EH (cell line): ENCODE measurements at places on chromosomes 7 and 10.

DNA sequence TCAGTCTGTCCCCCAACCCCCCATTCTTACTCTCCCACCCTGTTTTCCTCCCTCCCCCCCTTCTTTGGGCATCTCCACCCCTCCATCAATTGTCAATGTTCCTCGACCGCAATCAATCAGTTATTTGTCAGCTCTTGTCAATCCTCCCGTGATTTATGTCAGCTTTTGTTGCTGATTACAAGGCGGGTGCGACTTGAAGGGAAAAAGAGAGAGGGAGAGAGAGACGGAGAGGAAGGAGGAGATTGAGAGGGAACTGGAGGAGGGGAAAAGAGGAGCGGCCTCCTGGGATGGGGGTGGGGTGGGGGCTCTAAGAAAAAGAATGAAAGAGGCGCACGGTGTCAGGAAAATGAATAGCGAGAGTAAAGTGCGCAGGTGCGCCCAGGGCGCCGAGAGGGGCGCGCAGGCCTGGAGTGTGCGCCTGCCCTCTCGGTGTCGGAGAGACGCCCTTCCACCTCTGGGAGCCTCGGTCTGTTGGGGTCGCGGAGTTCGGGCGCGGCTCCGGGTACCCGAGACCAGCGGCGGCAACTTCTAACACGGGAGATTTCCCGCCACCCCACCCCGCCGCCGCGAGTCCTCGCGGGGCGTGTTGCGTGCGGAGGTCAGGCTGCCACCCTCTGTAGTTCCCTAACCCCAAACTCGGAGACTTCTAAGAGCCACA is 1.1 kb upstream of the ZNF503 start:
- DNase-seq, result no peak

- peak; percentile 56 for DNase-seq
Measured at GRCh38 chr7:39735903-39736302, 112.5 kb downstream of the RALA start.

DNA sequence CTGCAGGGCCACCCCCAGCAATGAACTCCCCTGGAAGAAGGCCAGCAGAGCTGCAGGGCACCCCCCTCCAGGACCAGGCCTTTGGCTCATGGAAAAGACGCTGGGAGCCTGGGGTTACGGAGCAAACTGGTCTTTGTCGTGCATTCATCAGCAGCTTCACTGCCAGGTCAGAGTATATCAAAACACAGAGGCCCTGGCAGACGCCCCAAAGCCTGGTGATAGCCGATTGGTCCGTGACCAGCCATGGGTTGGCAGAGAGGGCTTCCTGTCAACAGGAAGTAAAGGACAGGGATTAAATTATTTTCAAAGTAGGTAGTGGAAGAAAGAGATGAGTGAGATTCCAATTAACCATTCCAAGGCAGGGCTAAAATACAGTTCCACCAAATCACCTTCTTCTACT is 9.0 kb downstream of the PRKAG2 start:
- no peak for DNase-seq

DNA sequence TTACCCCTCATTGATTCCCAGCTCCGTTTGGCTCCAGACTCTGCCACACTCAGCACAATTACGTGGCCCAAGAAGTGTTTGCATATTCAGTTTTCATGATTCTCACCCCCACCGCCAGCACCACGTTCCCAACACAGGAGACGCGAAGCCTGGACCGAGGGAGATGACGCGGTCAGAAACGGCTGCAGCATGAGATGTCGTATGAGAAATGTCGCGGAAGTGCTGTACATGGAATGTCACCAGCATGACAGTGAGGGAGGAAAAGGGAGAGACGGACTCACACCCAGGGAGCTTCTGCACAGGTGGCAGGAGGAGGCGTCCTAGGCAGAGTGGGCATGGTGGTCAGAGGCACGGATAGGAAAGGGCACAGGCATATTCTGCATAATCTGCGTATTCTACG is 188.3 kb downstream of the WDR37 start:
- DNase-seq, result no peak

- DNase-seq, result peak; percentile 20
Measured at GRCh38 chr7:85471307-85471706, 284.5 kb upstream of the SEMA3D start.

DNA sequence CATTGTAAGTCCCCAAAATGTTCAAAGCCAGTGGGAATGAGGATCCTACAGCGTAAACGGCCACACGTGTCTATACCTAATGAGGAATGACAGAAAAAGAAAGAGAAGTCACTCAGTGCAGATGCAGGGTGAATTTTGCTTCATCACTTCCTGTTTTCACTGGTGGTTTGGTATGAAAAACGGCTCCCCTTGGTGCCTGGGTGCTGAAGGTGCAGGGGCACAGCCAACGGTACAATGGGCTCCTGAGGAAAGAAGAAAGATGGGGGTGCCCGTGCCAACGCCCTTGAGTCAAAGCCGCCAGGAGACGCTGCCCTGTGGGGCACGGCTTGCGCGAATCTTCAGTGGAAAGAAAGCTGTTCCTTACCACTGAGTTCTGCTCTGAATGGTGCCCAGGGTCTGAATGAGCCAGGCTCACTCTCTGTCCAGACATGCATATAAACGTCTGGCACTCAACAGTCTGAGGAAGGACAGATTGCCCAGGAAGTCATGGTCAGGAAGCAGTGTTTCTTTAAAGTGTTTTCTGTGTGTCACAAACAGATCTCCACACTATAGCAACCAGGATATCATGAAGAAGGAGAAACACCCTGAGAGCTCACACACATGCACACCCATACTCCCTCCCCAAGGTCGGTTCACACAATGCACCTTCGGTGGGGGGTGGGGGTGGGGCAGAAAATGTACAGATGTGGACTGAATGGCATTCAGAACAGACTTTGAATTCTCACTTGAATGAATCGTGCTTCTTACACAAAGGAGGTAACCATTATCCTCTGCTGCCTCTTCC is 105.8 kb downstream of the ELMO1 start:
- no peak for DNase-seq

DNA sequence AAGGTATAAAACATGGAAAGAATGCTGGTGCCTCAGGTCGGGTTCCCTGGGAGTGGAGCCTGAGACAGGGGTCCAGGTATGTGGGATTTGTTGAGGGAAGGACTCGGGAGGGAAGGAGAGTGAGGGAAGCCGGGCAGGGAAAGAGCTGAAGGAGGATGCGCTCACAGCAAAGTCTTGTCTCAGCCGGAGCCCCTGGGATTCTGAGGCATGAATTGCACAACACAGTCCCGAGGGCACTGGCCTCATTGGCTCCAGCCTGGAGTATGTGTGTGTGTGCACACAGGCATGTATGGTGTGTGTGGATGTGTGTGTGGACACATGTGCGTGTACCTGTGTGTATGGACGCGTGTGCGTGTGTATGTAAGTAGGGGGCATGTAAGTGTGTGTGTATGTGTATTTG is 87.4 kb downstream of the WDFY4 start:
- no peak for DNase-seq

- no peak for DNase-seq
Measured at GRCh38 chr7:16661924-16662323, 15.9 kb downstream of the BZW2 start.

DNA sequence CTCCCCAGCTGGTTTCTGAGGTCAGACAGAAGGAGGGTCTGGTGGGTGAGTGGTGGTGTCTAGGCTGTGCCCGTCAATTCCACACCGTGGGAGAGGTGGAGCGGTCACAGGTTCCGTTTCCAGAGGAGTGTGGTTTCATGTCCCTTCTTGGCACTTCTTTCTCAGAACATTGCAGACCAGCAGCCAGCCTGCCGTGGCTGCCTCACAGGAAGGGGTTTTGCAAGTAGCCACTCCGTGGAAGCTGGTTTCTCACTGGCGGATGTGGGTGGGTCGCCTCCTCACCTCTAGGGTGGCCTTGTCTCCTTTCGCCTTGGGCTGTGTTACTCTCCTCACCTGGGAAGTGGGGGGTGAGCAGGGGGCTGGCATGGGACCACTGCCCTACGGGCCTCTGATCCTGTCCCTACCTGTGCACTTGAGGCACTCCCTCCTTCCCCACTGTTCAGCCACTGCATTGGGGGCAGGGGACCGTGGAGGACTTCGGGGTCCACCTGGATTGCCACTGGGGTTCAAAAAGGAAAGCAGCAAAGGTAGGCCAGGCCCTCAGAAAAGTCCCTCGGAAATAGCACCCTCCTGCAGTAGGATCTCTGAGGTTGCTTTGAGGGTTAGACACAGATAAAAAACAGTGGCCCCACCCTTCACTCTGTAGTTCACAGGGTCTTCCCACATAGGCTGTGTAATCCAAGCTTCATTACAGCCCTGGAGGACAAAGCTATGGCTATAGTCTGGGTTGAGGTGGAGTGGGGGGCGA is 33.9 kb downstream of the TSPAN14 start:
- no peak for DNase-seq

- no peak for DNase-seq
Measured at GRCh38 chr10:96390460-96390864, 31.7 kb upstream of the OPALIN start.

GRCh38 chr7:995571-995970 is 12.6 kb downstream of the CYP2W1 start:
- DNase-seq, result no peak

DNA sequence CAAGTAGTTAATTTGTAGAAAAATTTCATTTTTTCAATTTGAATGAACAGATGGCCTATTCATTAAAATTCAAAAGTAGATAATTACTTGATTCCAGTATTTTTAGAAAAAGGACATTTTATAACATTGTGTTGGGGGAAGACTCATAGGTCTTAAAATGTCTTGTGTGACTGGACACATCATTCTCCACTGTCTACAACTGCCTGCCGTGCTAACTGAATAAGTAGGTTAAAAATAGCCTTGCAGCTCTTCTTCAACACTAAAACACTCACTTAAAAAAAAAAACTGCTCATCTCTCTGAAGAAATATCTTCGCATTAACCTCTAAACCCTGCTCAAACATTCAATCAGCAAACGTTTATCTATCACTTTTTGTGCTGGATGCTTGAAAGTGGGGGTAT is 253.8 kb downstream of the CSTF2T start:
- peak; percentile 35 for DNase-seq

GRCh38 chr10:772227-772637 is 82.8 kb upstream of the DIP2C start:
- DNase-seq, result no peak

DNA sequence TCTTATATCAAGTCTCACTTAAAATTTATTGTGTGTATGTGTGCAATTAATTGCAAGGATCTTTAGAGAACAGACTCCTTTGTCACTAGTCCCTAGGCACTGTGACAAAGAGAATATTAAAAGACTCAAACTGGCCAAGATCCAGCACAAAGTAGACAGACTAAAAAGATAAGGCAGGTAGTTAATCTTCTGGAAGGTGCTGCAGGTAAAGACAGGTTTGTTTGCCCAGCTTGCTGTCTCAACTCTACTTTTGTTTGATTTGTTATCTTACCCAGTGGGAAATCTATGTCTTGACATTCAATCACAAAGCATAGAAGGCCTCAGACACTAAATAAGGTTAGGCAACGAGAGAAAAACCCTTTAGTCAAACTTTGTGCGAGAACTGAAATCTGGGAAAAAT is 807.9 kb upstream of the LRRN3 start:
- no peak for DNase-seq

DNA sequence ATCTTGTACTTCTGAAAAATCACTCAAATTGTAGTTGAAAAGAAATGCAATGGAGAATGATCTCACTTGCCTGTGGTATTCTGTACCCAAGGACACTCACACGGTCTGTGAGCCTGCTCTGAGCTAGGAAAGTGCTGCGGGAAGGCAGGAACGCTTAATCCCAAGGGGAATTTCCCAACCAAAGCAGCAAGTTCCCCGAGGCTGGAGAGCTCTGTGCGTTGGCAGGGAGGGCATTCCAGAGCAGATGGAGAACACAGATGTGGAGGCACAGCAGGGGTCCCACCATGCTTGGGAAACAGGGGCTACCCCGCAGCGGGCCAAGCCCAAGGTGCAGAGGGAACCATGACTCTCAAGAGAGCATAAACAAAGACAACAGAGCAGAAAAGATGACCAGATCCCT is 13.6 kb downstream of the SVIL start:
- DNase-seq, result peak; percentile 48

- peak; percentile 1 for DNase-seq
Measured at GRCh38 chr10:84059526-84059925, 79.8 kb upstream of the GHITM start.

DNA sequence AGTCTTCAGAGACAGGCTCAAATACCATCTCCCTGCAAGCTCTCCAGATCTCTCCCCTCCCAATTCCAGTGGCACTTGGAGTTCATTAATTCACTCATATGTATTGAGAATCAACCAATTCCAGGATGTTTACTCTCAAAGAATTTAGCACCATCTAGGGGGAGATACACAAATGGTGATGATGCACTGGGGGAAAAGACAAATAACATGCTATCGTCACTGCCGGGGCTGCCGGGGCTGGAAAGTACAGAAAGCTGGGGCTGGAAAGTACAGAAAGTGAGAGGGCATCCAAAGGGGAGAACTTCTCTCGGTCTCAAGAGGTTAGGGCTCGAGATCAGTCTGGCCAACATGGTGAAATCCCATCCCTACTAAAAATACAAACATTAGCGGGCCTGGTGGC is 118.7 kb downstream of the MKX start:
- DNase-seq, result no peak

DNA sequence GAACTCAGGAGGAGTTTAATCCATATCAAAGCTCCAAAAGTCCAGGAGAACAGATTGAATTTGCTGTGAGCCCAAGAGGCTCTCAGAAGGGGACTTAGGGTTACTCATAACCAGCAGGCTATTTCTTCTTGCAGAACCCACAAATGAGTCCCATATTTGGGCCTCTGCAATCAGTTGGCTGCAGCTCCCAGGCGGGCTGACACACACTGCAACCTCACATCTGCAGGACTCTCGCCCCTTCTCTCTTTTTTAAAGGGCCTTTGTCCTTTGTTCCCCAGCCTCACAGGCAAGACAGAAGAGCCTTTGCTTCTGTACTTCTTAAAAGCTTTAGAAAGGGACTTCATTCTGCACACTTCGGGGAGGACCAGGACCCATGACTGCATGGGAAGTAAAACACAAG is 26.7 kb downstream of the CREB3L2 start:
- peak; percentile 81 for DNase-seq

- no peak for DNase-seq
Measured at GRCh38 chr10:124088915-124089314, 4.5 kb downstream of the CHST15 start.

GRCh38 chr7:108600399-108600798 is 30.7 kb downstream of the DNAJB9 start:
- DNase-seq, result no peak

- peak; percentile 98 for DNase-seq
Measured at GRCh38 chr10:125060826-125061556, 99.4 kb downstream of the CTBP2 start.
